CD4-positive, alpha-beta T cell treated with Interleukin-6 for 4 hours (primary cell): ENCODE measurements at places on chromosomes 1 and 21.

DNA sequence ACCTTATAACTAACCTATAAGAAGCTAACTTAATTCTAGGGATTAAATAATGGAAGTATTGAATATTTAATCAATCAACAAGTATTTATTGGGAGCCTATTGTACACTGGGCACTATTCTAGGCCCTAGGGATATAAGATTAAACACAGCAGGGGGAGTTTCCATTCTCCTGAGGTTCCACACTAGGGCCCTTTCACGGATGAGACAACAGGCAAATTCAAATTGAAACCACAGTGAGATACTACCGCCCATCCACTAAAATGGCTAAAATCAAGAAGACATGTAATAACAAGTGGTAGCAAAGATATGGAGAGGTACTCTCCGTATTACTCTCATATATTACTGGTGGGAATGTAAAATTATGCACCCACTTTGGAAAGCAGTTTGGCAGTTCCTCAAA lies 674.4 kb downstream of the KIF26B start:
- DNase-seq = no peak

- no peak for DNase-seq
Observed at GRCh38 chr1:93652323-93652949, 29.2 kb downstream of the BCAR3 start.

GRCh38 chr1:6420454-6421042 lies 829 bp upstream of the HES2 start:
- no peak for DNase-seq

DNA sequence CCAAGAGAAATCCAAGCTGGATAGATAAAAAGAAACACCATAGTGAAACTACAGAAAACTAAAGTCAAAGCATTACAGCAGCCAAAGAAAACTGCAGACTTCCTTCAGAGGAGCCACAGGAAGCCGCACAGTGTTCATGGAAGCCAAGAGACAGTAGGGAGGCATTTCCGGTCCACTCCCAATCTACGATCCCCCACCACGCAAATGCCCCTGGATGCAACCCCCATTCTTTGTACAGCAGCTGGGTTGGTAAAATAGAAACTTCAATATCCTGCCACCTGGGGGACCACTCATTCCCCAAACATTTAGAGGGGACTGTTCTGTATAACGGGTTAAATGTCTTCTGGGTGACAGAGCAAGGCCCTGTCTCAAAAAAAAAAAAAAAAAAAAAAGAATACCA lies 43.9 kb upstream of the TSPEAR start:
- DNase-seq = no peak

GRCh38 chr1:150233359-150234308 lies 2.3 kb downstream of the ANP32E start:
- DNase-seq = peak; percentile 10

DNA sequence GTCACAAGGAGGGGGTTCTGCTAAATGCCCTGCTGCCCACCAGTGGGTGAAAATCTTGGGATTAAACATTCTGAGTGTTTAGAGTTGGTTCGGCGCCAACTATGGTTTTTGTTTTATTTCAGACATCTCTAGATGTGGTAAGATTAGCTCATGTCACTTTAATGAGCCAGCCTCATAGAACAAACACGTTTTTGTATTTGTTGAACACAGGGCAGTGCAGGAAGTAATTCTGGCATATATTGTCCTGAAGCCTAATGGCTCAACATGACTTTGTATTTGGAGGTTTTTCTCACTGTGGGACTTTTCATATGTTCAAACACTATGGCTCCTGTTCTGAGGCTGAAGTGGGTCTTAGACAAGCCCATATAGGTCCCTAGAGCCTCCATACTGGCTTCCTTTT lies 107.8 kb downstream of the NGF start:
- no peak for DNase-seq

- no peak for DNase-seq
Observed at GRCh38 chr21:31014891-31015290, 23.4 kb downstream of the KRTAP19-8 start.
